Omental fat pad (tissue), 4 donors: ENCODE measurements at places on chromosomes 4 and X. TPM values are rescaled to one million over a fixed set of nuclear protein-coding genes. Genes with fewer than 3 reads are reported as not detected.

- no peak for DNase-seq
These were observed 302.2 kb downstream of the BCOR start for GRCh38 chrX:39795605-39796004.

- no peak for DNase-seq
These were observed 7.6 kb downstream of the ZXDA start for GRCh38 chrX:57902633-57903032.

DNA sequence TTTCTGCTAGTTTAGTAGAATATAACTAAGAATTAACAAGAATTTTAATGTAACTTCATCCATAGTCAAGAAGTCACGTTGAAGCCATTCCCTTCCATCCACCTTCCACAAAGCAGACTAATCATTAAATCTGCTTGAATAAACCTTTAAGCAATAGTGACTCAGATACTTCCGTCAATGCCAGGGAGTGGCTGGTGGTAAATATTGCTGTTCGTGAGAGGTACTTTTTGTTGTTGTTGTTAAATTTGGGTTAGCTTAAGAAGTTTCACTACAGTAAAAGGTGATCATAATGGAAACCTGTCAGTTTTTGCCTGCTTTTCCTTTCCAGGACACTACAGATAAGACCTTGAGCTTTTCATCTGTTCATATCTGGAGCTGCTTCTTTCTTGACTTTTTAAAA, 316.3 kb downstream of the TMA16 start:
- no peak for DNase-seq

DNA sequence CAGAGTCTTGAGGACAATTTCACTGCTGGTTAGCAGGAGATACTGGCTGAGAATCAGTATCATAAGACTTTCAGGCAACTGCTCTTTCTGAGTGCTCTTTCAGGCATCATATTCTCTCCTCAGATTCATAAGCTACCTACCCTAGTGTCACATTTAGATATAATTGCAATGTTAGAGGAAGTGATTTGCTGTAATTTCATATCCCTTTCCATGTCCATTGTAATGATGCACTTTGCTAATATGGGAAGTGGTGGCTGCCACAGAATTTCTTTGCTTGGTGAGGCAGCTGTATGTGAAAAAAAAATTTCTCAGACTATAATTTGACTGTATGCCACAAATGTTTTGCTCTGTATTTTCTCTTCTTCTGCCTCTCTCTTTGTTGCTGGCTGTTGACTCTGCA, 63.3 kb downstream of the DOCK11 start:
- DNase-seq: no peak

DNA sequence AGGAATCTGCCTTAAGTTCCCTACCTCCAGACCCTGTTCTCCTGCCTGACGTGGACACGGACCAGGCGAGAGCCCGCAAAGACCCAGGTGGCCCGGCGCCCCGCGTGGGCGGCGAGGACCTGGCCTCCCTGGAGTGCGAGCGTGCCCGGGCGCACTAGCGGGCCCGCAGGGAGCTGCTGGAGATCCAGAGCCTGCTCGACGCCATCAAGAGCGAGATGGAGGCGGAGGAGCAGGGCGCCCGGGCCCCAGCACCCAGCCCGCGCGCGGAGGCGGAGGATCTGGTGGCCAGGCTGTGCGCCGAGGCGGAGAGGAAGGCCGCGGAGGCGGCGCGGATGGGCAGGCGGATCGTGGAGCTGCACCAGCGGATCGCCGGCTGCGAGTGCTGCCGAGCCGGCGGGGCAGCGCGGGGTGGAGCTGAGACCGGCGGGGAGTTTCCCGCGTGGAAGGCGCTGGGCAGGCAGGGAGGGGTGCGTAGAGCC, 18.2 kb downstream of the MRFAP1 start:
- no peak for DNase-seq

DNA sequence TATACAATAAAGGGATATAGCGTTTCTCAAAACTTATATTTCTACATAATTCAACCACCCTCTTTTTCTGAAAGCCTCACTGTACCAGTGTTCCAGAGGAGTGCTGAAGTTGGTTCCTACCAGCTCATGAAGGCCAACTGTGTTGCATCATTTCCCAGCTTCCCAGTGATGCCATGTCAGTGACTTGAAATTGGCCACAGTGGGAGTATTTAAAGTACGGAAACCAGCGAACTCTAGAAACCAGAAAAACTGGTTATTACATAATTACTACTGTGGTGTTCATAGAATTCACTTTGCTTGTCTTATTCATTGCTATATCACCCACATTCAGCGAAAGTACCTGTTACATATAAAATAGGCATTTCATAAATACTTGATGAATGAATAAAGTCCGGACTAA, 135.4 kb downstream of the GC start:
- DNase-seq: no peak

GRCh38 chr4:74793757-74794381, 454 bp downstream of the BTC start:
- DNase-seq: no peak

DNA sequence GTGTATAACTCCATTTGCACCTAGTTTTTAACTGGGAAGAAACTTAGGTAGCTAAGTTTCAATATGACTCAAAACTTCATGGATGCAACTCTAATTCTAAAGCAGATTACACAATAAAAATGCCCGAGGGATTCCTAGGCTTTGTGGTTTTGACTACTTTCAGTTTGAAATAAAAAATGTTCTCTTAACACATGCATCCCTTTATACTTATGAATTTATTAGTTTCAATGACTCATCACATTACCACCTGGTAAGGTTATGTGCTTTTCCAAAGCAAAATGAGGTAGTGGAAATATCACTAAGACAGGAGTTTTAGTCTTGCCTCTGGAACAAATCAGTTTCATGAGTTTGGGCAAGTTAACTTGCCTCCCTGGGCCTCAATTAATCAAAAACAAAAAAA, 125.5 kb downstream of the OPHN1 start:
- DNase-seq: no peak

GRCh38 chrX:31542566-31542965, 470.7 kb upstream of the FTHL17 start:
- DNase-seq: no peak

DNA sequence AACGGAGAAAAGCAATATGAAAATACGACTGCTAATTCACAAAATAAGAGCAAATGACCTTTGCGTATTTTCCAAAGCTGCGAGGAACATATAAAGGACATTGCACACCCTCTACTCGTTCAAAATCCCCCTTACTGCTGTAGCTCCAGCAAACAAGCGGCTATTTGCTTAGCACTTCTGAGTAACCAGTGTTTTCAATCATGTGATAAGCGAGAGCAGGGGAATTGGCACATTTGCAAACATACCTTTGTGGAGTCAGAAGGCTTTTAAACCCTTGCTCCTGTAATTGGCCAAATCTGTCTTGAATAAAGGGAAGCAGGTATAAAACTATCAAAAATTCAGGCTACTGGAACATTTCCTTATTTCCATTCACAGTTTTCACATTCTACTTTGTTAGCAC, 610.2 kb downstream of the UBE2NL start:
- DNase-seq: no peak

DNA sequence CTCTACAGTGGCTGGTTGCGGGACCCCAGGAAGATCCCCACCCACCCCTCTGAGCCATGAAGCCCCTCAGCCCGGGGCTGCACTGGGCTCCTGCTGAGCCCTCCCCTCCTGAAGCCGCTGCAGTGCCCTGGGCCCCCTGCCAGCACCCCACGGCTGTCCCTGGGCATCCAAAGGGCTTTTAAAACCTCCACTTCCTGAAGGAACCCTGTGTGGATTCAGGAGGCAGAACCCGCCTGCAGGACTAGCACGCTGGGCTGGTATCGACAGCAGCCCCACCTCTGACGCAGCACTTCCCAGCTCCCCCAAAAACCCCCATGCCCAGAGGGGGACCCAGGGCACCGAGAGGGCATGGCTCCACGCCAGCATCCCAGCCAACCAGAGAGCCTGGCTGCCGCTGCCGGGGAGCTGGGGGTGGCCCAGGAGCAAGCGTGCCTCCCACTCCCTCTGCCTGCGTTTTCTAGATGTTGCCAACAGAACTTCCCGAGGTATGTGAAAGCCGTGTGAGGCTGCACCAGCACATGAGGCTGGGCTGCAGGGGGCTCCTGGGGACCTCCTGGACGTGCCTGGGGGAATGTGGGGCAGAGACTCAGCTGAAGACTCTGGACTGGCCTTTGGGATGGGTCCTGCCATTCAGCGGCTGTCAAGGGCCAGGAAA, 6.3 kb downstream of the MXD4 start:
- peak; percentile 28 for DNase-seq

DNA sequence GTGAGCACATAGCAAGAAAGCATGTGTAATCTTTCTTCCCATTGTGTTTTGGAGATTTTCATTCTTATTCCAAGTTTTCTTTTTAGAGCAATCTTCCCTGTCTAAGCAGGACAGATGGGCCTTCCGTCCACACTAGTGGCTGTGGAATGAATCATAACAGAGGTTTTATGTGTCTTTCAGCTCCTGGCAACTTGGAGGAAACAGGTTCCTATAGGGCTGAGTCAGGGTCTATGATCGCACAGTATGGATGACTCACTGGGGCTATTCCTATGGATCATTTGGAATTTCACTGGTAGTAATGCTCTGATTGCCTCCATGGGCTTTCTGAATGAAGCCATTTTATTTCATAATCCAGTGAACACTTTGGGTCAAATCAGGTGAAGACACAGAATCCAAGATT, 51.8 kb upstream of the CBLL2 start:
- DNase-seq: no peak

DNA sequence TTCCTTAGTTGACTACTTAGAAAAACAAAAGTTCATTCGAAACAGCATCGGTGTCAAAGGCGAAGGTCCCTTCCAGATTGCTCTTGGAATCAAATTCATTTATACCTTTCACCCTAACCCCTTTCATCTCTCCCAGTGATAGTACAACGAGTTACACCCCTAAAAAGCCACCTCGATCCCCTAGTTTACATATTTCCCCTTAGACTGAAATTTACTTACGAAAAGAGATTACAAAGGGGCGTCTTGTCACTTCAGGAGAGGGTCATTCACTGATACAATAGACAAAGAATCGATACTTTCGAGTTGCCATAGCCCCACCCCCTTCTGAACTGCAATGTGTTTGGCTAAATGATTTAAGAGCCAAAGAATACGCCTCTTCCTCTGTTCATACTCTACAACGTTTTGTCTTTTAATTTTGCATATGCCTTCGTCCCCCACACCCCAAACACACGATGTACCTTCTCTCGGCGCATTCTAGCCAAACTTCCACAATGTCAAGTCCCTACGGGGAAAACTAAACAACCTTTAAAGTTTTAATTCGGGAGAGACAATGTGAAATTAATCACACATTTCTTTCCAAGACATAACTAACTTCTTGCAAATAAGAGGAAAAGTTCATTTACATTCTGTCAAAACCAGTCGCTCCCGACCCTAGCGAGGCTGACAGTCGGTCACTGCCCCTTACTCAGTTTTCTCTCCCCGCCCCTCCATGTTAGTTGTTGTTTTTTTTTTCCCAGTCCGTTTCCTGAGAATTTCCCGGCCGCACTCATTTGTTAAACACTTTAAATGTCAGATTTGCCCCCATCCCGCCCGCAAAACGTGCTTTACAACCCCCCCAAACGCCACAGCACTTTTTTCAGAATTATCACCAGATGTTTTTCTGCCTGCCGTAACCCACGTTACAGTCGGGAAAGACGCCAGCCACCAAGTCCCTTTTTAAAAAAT, 88.6 kb downstream of the HPRT1 start:
- DNase-seq: no peak

DNA sequence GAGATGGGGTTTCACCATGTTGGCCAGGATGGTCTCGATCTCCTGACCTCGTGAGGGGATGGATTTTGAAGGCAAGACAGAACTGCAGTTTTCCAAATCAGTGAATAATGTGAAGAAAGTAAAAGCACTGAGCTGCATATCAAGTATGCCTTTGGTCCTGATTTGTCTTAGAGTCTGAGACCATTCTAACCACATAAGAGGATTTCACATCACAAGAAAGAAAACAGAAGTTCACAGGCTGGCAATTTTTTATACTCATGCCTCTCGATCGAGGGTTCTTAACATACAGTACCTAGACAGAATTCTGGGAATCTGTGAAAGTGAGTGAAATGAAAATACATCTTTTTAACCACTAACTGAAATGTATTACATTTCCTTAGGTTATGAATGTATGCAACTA, 23.3 kb downstream of the CHIC2 start:
- no peak for DNase-seq

- DNase-seq: no peak
These were observed 1718.0 kb upstream of the PCDH7 start for GRCh38 chr4:29002151-29002550.

Gene MAGEA2B
- total RNA-seq: not detected

Gene CEP135
- total RNA-seq: 10.0 TPM

Gene GLRB
- total RNA-seq: 0.79 TPM

Gene SPON2
- 30.8 TPM for total RNA-seq

Gene PRPS2
- 16.1 TPM for total RNA-seq

Gene ERCC6L
- not detected for total RNA-seq

Gene MTMR8
- 2.0 TPM for total RNA-seq

Gene SMIM10L2A
- 0.79 TPM for total RNA-seq
